ENCODE measurements at places on chromosomes 1 and 21.

- no peak for DNase-seq
Observed at GRCh38 chr1:219041141-219041540, 132.5 kb upstream of the LYPLAL1 start.

GRCh38 chr1:84771895-84772294, 81.6 kb upstream of the SSX2IP start:
- no peak for DNase-seq

DNA sequence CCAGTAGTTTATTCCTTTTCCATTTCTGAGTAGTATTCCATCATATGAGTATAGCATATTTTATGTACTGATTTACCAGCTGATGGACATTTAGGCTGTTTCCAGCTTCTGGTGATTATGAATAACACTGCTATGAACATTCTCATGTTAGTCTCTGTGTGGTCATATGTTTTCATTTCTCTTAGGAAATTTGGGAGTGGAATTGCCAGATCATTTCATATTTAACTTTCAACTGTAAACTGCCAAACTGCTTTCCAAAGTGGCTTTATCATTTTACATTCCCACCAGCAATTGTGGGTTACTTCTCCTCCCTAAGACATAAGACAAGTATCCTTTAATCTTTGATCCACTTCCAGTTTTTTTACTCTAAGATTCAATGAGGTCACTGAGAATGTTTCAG, 85.7 kb upstream of the RALGPS2 start:
- no peak for DNase-seq

- no peak for DNase-seq
Observed at GRCh38 chr1:35449334-35450008, 107.7 kb downstream of the KIAA0319L start.

DNA sequence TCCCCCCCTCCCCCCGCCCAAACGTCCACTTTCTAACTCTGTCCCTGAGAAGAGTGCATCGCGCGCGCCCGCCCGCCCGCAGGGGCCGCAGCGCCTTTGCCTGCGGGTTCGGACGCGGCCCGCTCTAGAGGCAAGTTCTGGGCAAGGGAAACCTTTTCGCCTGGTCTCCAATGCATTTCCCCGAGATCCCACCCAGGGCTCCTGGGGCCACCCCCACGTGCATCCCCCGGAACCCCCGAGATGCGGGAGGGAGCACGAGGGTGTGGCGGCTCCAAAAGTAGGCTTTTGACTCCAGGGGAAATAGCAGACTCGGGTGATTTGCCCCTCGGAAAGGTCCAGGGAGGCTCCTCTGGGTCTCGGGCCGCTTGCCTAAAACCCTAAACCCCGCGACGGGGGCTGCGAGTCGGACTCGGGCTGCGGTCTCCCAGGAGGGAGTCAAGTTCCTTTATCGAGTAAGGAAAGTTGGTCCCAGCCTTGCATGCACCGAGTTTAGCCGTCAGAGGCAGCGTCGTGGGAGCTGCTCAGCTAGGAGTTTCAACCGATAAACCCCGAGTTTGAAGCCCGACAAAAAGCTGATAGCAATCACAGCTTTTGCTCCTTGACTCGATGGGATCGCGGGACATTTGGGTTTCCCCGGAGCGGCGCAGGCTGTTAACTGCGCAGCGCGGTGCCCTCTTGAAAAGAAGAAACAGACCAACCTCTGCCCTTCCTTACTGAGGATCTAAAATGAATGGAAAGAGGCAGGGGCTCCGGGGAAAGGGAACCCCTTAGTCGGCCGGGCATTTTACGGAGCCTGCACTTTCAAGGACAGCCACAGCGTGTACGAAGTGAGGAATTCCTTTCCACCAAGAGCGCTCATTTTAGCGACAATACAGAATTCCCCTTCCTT, 158.1 kb downstream of the RUNX1 start:
- peak; percentile 25 for DNase-seq

All from NCI-H510A treated with DMSO at 0.1 percent for 48 hours (cell line).